ENCODE measurements at places on chromosomes 1 and 21. TPM values are rescaled to one million over a fixed set of nuclear protein-coding genes. Genes with fewer than 3 reads are reported as not detected.

GRCh38 chr1:112904831-112905261, 51.1 kb downstream of the SLC16A1 start:
- H3K36me3 ChIP-seq = no peaks in the 10 kb centered on the region
- H3K4me1 ChIP-seq = peaks cover 24% of the 10 kb centered on the region

DNA sequence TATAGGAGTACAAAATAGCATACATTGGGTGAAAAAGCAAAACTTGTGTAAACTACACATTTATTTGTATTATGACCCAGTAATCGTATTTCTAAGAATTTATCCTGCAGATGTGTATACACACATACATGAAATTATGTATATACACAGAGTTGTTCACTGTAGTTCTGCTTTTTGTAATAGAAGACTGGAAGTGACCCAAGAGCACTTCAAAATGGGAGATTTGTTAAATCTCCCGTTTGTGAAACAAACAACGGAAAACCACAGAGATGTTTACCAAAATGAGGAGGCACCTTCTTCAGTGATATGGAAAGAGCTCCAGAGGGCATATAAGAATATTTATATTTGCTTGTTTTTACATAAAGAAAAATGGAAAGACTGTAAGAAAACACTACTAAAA, 18.0 kb upstream of the MNDA start:
- H3K27me3 ChIP-seq = no peaks in the 10 kb centered on the region
- no peak overlapping the region for H3K27ac ChIP-seq
- H3K36me3 ChIP-seq = no peaks in the 10 kb centered on the region
- DNase-seq = no peak
- no peaks in the 10 kb centered on the region for H3K4me1 ChIP-seq

DNA sequence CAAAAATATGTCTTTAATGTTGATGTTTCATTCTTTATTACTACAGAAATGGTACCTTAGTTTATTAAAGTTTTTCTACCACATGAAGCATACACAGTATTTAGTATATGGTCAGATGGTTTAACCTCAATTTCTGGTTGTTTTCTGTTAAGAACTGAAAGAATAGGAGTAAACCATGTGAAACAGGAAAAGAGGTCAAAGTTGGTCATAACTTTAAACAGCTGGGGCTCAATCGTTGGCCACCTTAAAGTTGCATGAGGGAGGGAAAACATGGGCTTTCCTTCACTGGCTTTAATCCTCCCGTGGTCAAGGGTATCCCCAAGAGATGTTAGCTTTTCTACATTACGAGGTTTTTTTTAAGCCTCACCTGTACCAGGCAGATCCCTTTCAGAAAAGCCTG, 483.3 kb upstream of the ADAMTS5 start:
- H3K4me1 ChIP-seq = no peaks in the 10 kb centered on the region
- DNase-seq = no peak
- H3K4me3 ChIP-seq = no peak overlapping the region

DNA sequence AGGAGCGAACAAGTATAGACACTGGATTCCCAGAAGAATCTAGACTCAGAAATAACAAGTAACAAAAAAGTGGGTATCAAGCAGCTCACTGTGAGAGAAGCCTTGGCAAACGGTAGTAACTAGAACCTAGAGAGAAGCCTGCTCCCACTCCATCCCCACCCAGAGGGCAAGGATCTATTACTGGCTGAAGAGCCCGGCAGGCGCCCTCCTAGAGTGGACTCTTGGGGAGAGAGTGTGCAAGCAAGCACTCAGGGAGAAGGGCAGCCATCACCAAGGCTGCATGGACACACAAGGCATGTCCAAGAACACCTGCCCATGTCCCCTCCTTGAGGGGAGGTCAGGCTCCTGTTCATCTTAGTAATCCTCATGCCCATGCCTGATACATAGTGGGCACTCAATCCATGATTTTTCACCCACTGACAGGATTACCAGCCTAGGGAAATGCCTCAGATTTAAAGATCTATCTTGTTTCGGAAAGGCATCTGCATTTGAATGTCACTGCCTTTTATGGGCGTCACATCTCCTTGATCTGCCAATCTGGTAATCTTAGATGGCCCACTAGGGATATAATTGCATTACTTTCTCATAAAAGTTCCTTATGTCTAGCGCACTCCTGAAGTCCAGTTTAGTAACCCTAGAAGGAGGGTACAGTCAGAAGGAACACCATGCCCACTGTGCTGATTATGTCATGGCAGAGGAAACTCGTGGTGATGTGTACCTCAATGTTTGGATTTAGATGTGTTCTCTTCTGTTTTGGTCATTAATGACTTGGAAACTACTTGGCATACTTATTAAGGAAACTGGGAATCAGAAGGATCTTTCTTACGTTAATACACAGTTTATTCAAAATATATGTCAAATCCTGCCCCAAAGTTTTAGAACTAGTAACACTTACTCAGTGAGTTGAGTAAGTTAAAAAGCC, 14.4 kb downstream of the CNN3 start:
- peaks cover 33% of the 10 kb centered on the region for H3K36me3 ChIP-seq
- H3K4me3 ChIP-seq = no peak overlapping the region
- DNase-seq = no peak
- peak overlapping the region; percentile 32 for H3K27ac ChIP-seq
- peaks cover 22% of the 10 kb centered on the region for H3K4me1 ChIP-seq

- peak; percentile 5 for DNase-seq
- peaks cover 47% of the 10 kb centered on the region for H3K36me3 ChIP-seq
- H3K4me1 ChIP-seq = no peaks in the 10 kb centered on the region
- H3K27me3 ChIP-seq = no peaks in the 10 kb centered on the region
Measured at GRCh38 chr1:54742282-54742681, 22.0 kb downstream of the PARS2 start.

DNA sequence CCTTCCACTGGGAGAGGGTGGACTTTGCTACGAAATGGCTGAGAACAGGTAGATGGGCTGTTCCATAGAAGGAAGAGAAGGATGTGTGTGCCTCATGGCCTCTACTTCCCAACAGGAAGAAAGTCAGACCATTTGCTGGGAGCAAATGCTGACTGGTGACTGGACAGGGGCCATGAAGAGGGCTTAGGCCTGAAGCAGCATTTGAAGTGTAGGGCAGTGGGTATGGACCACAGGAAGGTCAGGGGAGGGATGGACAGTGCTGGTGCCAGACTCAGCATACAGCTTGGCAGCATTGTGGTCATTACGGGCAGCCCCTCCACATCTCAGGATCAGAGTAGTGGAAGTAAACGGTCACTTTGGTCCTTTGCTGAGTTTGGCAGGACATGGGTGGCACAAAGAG, 275.7 kb downstream of the MATN1 start:
- DNase-seq = no peak
- H3K27ac ChIP-seq = no peak overlapping the region
- no peaks in the 10 kb centered on the region for H3K4me1 ChIP-seq

GRCh38 chr1:20538760-20539551, 13.4 kb upstream of the FAM43B start:
- no peaks in the 10 kb centered on the region for H3K4me1 ChIP-seq
- no peak for DNase-seq
- H3K4me3 ChIP-seq = no peak overlapping the region
- H3K27ac ChIP-seq = no peak overlapping the region

GRCh38 chr1:53332833-53333232, 5.0 kb upstream of the LRP8 start:
- H3K27ac ChIP-seq = no peak overlapping the region
- no peak overlapping the region for H3K4me3 ChIP-seq
- peak; percentile 66 for DNase-seq

GRCh38 chr1:227472772-227473171, 90.6 kb upstream of the ZNF678 start:
- no peak overlapping the region for H3K27ac ChIP-seq
- H3K36me3 ChIP-seq = no peaks in the 10 kb centered on the region
- no peak overlapping the region for H3K4me3 ChIP-seq
- no peak for DNase-seq
- no peaks in the 10 kb centered on the region for H3K4me1 ChIP-seq

- no peaks in the 10 kb centered on the region for H3K27me3 ChIP-seq
- H3K27ac ChIP-seq = no peak overlapping the region
- no peaks in the 10 kb centered on the region for H3K4me1 ChIP-seq
- H3K36me3 ChIP-seq = no peaks in the 10 kb centered on the region
- DNase-seq = no peak
Measured at GRCh38 chr21:32233055-32233546, 45.7 kb downstream of the MIS18A start.

DNA sequence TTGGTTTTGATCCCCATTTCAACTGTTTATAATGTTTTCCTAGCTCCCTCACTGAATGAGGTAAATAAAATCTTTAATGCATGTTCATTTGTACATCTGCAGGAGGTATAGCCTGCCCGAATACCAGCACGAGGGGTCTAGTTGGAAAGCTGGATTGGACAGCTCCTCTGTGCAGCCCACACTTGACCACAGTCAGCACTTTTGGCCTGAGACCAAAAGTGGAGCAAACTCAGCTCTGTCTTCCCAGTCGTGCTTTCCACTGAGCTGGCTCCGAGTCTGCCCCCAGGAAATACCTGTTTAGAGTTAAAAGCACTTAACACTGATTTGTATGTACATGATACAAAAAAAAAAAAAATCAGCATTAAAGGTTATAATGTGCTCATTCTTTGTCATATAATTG, 224.4 kb downstream of the DSCAM start:
- no peaks in the 10 kb centered on the region for H3K36me3 ChIP-seq
- H3K4me3 ChIP-seq = no peak overlapping the region
- no peak for DNase-seq
- H3K4me1 ChIP-seq = no peaks in the 10 kb centered on the region
- H3K27ac ChIP-seq = no peak overlapping the region

The FAM151A gene
- not detected for total RNA-seq

The NBPF10 gene
- 5.1 TPM for total RNA-seq

DNA sequence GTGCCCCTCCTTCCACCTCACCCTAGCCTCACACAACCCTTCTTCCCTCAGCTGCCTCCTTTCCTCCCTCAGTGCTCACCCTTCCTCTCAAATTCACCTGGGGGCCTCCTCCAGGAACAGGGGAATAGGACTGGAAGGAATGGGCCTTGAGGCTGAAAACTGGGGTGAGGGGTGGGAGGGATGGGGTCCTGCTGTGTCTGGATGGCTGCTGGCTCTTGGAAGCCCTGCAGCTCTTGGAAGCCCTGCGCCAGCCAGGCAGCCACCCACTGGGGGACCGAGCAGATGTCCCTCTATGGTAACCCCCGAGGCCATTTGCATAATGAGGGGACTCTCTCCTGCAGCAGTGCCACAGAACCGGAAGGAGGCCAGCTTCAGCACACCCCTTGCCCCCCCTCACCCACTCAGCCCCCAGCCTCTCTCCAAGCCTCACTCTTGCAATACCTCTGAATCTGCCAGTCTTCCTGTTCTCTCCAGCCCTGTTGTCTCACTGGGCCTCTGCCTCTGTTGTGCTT, 85.2 kb downstream of the KIRREL1 start:
- DNase-seq = no peak
- H3K27ac ChIP-seq = no peak overlapping the region
- H3K27me3 ChIP-seq = no peaks in the 10 kb centered on the region
- H3K4me1 ChIP-seq = no peaks in the 10 kb centered on the region
- no peak overlapping the region for H3K4me3 ChIP-seq

DNA sequence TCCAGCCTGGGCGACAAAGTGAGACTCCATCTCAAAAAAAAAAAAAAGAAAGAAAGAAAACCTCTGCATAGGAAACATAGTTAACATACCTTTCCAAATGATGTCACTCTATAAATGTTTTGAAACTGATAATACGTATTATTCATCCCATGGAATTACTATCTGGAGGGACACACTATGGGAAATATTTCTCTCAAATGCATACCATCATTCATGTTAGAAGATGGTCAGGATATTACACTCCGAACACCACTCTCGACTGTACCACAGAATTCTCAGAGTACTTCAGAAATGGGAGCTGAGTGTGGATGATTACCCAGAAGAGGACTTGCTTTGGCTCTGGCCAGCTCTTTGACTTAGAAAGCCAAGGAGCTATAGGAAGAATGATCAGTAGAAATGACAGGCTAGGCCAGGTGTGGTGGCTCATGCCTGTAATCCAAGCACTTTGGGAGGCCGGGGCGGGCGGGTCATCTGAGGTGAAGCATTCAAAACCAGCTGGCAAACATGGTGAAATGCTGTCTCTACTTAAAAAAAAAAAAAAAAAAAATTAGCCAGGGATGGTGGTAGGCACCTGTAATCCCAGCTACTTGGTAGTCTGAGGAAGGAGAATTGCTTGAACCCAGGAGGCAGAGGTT, 5.2 kb upstream of the LIN28A start:
- H3K27ac ChIP-seq = peak overlapping the region; percentile 47
- peaks cover 4% of the 10 kb centered on the region for H3K4me1 ChIP-seq
- H3K4me3 ChIP-seq = no peak overlapping the region
- no peaks in the 10 kb centered on the region for H3K36me3 ChIP-seq
- H3K27me3 ChIP-seq = peaks cover 16% of the 10 kb centered on the region
- DNase-seq = peak; percentile 82

DNA sequence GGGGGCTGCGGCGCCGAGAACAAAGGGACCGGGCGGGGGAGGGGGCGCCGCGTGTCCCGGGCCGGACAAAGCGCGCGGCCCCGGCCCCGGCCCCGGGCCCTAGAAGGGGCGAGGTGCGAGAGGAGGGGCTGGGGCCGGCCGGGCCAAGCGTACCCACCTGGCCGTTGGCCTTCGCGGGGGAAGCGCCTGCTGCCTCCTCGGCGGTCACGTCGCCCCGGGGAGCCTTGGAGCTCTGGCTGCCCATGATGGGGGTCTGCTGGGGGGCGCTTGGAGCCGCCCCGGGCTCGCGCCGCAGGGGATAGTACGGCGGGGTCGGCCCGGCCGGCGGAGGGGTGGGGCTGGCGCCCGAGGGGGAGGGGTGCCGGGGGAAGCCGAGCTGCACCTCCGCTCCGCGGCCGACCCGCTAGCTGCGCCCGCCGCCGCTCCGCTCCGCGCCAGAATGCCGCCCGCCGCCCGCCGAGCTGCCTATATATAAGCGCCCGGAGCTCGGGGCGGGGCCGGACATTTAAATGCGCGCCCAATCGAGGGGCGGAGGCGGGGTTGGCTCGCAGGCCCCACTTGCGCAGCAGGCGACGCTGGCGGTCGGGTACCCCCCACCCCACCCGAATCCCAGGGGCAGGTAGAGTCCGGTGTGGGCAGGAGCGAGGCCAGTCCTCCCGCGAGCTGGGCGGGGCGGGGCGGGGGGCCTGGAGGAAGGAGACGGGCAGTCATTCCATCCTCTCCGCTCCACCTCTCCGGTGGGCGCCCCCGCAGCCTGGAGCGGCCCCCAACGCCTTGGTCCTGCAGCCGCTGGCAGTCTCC, at the start of gene MARCKSL1:
Gene MARCKSL1, minus strand, starts transcription at position 444 of the 801 bp plus-strand sequence. Its CDS starts 200 bp downstream, at position 244.
- H3K36me3 ChIP-seq = peaks cover 13% of the 10 kb centered on the region
- DNase-seq = peak; percentile 92
- H3K4me3 ChIP-seq = peak within 1 kb of the TSS; percentile 73
- H3K27ac ChIP-seq = no peak within 1 kb of the TSS
- no peaks in the 10 kb centered on the region for H3K27me3 ChIP-seq
- H3K4me1 ChIP-seq = peaks cover 12% of the 10 kb centered on the region

- no peaks in the 10 kb centered on the region for H3K27me3 ChIP-seq
- H3K36me3 ChIP-seq = no peaks in the 10 kb centered on the region
- H3K4me3 ChIP-seq = no peak overlapping the region
- DNase-seq = no peak
- no peak overlapping the region for H3K27ac ChIP-seq
- H3K4me1 ChIP-seq = no peaks in the 10 kb centered on the region
Measured at GRCh38 chr1:32580348-32581017, 41.3 kb downstream of the ZBTB8A start.

The ASTN1 gene
- total RNA-seq = under 0.01 TPM

- no peak for DNase-seq
- H3K4me1 ChIP-seq = peaks cover 7% of the 10 kb centered on the region
Measured at GRCh38 chr21:45003331-45004058, 63.7 kb downstream of the SLX9 start.
